ENCODE measurements at places on chromosomes 4 and X. TPM values are rescaled to one million over a fixed set of nuclear protein-coding genes. Genes with fewer than 3 reads are reported as not detected.
A peak's percentile ranks its signal among the peaks of the same experiment; 100 is the strongest.

DNA sequence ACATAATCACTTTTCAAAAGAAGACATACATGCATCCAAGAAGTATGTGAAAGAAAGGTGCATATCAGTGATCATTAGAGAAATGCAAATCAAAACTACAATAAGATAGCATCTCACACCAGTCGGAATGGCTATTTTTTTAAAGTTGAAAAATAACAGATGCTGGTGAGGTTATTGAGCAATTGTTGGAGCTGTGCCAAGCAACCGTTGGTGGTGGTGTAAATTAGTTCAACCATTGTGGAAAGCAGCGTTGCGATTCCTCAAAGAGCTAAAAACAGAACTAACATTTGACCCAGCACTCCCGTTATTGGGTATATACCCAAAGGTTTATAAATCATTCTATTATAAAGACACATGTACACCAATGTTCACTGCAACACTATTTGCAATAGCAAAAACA is 14.2 kb downstream of the COX7B2 start:
- DNase-seq, result no peak

DNA sequence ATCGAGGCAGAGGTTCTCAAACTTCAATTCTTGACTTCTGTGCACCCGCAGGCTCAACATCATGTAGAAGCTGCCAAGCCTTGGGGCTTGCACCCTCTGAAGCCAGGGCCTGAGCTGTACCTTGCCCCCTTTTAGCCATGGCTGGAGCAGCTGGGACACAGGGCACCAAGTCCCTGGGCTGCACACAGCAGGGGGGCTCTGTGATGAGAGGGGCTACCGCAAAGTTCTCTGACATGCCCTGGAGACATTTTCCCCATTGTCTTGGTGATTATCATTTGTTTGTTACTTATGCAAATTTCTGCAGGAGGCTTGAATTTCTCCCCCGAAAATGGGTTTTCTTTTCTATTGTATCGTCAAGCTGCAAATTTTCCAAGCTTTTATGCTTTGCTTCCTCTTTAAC is 4.9 kb upstream of the MAGEB17 start:
- DNase-seq, result no peak

- DNase-seq, result no peak
Observed at GRCh38 chr4:186878203-186878776, 154.6 kb upstream of the FAT1 start.

DNA sequence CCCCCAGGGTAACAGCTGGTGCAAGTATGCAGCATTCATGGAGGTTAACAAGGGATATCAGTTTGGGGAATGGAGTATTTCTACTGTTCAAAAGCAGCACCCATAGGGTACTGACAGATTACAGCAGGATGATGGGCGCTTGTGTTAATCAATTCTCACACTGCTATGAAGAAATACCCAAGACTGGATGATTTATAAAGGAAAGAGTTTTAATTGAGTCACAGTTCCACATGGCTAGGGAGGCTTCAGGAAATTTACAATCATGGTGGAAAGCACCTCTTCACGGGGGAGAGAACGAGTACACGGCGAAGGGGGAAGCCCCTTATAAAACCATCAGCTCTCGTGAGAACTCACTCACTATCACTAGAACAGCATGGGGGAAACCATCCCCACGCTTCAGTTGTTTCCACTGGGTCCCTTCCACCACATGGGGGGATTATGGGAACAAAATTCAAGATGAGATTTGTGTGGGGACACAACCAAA is 64.1 kb downstream of the TNIP2 start:
- DNase-seq, result no peak

DNA sequence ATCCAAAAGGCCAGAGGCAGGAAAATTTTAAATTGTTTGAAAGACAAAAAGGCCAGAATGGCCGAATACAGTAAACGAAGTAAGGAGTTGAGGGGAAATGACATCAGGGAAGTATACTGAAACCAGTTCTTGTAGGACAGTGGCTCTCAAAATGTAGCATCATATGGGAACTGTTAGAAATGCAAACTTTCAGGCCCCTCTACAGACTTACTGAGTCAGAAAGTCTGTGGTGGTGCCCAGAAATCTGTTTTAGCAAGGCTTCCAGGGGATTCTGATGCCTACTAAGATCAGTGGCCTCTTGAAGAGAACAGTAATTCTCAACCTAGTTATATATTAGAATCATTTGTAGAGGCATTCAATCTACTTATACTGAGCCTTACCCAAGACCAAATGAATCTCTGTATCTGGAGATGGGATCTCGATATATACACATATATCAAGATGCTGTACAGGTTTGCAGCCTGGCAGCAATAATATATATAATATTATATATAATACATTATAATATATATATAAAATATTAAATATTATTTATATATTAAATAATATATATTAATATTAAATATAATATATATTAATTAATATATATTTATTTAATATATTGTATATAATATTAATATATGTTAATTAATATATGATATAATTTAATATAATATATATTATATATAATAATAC is 39.7 kb downstream of the ADAMTS3 start:
- no peak for DNase-seq

DNA sequence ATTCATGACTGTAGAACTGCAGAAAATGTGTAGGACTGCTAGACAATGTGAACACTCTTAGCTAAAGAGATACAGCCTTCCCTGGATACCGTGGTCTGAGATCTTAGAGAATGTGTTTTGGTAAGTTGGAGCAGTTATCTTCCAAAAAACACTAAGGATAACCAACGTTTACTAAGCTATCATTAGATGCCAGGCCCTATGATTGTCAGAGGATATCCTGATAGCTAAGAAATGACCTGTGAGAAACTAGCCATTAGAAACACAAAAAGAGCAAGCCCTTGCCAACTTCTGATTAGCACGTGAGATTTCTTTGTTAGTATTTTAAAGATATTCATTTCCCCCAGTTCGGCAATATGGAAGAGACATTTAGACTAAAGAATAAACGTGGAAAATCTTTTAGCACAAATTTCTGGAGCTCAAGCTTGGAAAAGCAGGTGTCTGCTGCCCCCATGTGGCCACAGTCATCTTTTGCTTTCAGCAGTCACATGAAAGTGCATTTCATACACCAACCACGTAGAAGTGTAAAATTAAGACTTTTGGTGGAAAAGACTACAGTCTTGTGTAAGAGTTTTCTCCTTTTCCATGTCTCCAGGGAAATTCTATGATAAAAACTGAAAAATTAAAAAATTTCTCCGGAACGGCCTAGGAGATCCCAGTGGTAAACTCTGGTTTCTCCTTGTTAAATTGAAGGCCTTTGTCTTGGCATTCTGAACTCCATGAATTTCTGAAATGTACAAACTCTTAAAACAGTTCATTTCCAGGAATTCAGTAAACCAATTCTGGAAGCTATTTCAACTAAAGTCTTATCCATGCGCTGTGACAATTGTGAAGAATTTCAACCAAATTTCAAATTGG is 136.4 kb downstream of the ZNF674 start:
- DNase-seq, result peak; percentile 68

DNA sequence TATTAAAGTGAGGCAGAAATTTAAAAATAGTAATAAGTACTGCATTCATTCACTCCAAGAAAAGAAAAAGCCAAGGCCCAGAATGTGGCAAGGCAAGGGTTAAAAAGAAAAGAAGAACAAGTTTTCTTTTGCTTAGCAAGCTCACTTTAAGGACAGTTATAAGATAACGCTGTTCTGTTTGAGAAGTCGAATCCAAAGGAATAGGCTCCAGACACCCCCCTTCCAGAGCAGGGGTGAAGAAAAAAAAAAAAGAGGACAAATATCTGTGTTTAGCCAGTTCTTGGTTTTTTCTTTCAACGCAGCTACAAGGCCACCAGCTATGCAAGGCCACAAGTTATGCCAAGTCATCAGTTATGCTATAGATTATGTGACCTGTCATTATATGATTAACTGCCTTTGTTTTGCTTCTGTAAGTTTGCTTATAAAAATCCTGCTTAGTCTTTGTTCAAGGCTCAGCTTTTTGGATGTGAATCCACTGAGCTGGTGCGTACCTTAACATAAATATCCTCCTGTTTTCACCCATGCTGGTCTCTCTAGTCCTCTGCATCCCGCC is 1.4 kb downstream of the GRK4 start:
- DNase-seq, result no peak

DNA sequence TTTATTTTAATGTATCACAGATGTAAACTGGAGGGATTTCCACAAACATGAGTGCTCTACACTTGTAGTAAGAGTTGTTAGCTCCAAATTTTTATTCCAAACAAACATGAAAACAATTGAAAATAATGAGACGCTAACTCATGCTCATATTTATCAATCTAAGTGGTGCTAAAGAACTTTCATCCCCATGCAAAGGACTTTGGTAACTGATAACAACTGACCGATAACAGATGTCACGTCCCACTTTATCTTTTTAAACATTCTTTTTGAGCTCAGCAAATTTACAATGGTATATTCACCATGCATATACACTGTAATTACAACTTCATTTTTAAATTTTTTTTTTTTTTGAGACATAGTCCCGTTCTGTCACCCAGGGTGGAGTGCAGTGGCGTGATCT is 15.6 kb upstream of the MAOA start:
- DNase-seq, result no peak

- DNase-seq, result no peak
Observed at GRCh38 chrX:134457708-134458107, 2.3 kb upstream of the HPRT1 start.

- no peak for DNase-seq
Observed at GRCh38 chr4:139682741-139683151, 17.1 kb downstream of the MGST2 start.

- DNase-seq, result no peak
Observed at GRCh38 chrX:45134315-45134731, 66.4 kb downstream of the DIPK2B start.

GRCh38 chr4:151715881-151716280 is 44.9 kb downstream of the GATB start:
- no peak for DNase-seq

DNA sequence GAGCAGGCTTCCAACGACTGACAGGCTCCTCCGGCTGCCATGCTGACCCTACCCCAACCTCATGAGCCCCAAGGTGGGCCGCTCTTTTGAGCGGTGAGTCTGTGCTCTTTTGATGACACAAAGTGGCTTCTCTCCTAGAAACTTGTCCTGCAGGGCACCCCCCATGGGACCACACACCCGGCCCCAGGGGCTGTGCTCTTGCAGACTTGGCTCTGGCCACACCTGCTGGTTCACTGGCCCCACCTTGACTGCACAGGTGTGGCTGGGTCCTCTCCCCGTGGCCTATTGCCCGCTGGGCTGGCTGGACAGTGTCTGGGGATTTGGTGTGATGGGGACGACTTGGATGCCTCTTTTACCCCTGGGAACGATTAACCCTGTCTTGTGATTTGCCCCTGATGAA is 1.5 kb upstream of the CPZ start:
- no peak for DNase-seq

DNA sequence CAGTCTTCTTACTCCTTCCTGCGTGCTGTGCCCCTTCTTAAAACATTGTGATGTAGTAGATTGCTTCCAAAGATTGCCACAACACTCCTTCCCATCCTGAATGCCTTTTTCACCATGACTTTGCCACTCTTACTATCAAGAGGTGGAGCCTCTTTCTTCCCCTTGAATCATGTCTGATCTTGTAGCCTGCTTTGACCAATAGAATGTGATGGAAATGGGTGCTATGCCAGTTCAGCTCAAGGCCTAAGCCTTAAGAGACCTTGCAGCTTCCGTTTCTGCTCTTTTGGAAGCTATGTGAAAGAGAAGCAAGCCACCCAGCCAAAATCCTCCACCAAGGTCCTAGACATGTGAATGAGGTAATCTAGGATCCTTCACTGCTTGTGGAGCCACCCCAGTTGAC is 31.6 kb upstream of the RP2 start:
- no peak for DNase-seq

GRCh38 chr4:88706574-88706973 is 8.9 kb upstream of the NAP1L5 start:
- no peak for DNase-seq

Gene ITIH6
- not detected for total RNA-seq

- DNase-seq, result no peak
Observed at GRCh38 chr4:91113130-91113706, 986.0 kb downstream of the CCSER1 start.

All from activated CD8-positive, alpha-beta T cell treated with anti-CD3 and anti-CD28 coated beads, Interleukin-2, amount 10 ng/mL, durations not matched to agents 7 days and 5 days (primary cell).